Anterior cingulate cortex (tissue), 58 donors: ENCODE measurements at places on chromosomes 2 and 18.

GRCh38 chr2:143720095-143720664 is 591.0 kb downstream of the ARHGAP15 start:
- DNase-seq = no peak

DNA sequence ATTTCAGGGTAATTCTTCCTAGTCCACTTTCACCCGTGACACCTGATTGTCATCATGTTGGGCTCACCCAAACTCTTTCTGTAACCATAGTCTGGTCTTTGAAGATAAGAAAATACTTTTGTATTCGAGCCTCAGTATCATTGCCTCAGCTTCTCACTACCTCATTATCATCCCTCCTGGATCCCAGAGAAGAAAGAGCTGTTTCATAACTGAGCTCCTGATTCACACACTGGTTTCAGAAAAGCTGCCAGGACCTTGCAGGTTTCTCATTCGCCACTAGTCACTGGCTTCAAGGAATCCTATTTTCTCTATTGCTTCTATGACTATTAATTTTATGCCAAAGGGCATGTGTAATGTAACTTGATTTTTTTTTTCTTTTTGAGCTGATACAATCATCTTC is 2.9 kb upstream of the CRIM1 start:
- DNase-seq = no peak

GRCh38 chr2:158502974-158503373 is 46.2 kb downstream of the PKP4 start:
- no peak for DNase-seq

GRCh38 chr2:95298486-95299111 is 1.5 kb downstream of the KCNIP3 start:
- DNase-seq = no peak

DNA sequence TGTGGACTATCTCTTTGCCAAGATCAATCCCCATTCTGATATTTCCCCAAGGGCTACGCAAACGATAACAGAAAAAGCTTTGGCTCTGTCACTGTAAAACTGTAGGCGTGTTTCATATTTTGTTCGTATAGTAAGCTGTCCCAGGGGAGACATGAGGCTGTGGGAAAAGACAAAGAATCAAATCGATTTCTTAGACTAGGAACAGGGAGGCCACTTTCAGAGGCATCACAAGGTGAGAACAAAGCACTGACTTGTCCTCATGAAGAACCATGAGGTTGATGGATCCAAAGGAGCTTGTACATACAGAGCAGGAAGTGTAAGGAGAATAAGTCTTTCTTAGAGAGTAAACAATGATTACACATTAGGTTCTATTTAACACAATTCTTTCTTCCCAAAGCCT is 255.7 kb downstream of the HNMT start:
- no peak for DNase-seq

GRCh38 chr2:55923982-55924321 is 370 bp upstream of the EFEMP1 start:
- no peak for DNase-seq

DNA sequence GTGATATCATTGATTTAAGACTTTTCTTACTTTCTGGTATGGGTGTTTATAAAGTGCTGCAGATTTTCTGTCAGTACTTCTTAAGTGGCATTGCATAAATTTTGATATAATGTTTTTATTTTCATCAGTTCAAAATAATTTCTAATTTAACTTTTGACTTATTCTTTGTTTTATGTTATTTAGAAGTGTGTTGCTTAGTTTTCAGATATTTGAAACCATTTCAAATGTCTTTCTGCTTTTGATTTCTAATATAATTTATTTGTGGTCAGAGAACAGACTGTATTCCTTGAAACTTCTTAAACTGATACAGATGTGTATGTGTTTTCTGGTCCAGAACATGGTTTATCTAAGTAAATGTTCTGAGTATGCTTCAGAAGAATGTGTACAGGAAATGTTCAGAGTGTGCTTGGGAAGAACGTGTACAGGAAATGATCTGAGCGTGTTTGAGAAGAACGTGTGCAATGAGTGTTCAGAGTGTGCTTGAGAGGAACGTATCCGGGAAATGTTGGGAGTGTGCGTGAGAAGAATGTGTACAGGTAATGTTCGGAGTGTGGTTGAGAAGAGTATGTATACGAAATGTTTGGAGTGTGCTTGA is 265.7 kb upstream of the HS6ST1 start:
- no peak for DNase-seq

DNA sequence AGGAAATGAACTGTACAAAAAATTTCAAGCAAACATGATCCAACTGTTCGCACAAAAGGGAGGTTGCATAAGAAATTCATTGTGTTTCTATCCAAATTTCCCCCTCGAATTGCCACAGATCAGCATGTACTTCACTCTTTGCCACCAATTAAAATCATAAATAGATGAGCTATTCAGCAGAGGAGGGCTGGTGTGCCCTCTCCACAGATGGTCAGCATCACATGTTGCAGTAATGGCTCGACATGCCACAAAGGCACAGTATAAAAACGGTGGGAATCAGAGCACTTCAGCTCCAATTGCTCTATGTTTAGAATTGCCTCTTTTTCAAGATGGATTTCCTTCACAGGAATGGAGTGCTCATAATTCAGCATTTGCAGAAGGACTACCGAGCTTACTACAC is at the start of gene G6PC2:
G6PC2 (plus strand) TSS at position 289 of the 400 bp plus-strand sequence; CDS start at position 330, 41 bp downstream.
- no peak for DNase-seq

DNA sequence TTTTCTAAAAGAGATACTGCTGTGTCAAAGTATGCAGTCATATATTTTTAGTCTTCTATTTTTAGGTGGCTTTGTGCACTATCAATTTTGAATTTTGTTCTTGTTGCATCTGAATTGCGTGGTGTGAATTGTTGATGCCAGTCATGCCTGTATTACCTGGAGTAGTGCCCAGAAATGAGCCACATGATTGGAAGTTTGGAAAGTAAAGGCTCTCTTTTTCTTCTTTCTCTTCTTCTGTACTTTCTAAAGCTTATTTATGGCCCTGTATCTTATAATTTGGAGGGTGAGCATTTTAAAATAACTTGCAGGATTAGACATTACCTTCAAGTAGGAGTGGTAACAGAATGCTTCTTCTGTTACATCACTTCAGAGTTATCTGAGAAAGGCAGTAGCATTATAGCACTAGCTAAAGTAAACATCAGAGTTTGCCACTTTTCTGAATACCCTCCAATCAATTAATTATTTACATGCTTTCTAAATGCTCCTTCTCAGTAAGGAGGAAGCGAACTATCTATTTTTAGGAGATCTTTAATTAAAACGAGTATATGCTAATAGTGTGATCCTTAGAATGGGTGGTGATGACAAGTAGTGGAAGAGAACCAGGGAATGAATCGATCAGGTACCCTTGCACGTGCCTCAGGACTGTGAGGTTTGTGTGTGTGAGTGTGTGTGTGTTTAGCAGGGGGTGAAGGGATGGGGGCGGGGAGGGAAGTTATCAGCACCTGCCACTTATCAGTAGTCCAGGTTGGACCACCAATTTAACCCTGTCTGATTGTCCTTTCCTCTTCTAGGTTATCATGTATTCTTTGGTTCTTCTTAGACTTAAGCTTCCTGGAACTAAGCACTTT is 112.5 kb downstream of the MAP3K20 start:
- DNase-seq = no peak

DNA sequence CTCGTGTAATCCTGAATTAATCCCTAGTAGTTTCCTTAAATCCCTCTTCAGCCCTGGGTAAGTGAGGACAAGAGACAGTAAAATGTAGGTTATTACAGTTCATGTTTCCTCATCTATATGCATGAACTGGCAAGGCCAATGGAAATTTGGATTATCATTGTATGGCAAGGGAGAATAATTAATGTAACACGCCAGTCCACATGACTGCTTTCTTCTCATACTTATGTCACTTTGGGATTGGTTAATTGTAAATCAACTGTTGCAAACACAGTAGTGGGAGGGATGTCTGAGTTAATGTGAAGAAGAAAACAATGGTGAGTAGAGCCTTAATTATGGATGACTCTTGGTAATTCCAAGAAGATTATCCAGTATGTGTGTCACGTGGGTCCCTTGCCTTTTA is 1.7 kb upstream of the SERPINB7 start:
- DNase-seq = no peak

DNA sequence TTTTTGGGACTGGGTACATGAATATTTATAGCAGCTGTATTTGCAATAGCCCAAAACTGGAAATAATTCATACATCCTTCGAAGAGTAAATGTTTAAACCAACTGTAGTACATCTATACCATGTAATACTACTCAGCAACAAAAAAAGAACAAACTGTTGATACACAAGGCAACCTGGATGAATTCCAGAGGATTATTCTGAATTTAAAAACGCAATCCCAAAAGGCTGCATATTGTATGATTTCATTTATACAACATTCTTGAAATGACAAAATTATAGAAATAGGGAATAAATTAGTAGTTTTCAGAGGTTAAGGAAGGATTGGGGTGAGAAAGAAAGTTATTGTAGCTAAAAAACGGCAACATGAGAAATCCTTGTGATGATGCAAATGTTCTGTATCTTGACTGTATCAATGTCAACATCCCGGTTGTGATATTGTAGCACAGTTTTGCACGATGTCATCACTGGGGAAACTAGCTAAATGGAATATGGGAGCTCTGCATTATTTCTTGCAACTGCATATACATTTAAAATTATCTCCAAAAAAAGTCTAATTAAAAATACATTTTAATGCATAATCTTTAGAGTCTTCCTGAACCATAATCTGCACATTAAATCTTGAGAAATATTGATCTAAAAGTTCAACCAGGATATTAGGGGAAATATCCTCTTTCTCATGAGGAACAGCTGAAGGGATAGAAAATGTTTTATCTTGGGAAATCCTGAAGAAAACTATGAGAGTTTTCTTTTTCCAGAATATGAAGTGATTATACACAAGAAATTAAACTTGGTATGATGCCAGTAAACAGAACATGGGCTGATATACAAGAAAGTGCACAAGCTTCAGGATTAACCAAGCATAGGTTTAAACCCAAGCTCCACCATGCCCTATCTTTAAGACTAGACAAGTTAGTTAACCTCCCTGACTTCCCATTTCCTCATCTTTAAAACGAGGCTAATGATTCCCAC is 21.9 kb downstream of the EVA1A start:
- DNase-seq = no peak
